ENCODE measurements at places on chromosomes 16 and 17.

DNA sequence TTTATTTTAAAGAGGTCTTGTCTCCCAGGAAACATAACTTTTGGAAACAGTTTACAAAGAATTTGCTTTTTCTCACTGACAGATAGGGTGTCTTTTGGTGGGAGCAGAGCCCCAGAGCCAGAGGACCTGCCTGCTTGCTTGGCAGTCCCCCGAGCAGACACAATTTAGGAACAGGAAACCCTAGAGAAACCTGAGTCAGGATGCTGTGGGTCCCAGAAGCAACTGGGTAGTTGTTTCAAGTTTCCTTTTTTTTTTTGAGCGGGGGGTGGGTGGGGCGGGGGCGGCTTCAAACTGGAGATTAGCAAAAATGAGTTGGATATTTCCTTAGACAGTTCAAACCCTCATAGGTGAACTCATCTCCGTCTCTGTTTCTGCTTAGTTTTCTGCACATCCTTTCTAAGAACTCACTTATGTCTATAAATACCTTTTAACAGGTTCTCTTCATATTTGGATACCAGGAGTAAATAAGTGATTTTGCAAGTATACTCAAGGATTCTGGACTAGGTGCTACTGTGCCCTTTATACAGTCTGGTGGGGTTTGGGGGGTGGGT, 135.1 kb downstream of the PRKCA start:
- no peak for DNase-seq

DNA sequence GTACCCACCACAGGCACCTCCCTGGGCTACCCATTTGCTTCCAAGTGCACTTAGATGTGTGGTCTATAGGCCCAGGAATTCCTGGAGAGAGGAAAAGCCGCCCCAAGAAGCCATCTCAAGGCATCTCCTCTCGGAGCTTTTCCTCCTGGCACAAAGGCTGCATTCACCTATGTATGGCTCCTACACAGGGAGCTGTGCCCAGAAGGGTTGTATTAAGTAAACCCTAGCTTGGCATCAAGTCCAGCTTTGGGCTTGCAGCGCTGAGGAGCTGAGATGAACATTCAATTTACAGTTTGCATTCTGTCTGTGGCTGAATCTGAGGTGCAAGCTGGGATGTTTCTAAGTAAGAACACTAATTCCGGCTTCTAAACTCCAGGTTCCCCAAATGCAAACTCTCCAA, 81.3 kb downstream of the CDYL2 start:
- no peak for DNase-seq

DNA sequence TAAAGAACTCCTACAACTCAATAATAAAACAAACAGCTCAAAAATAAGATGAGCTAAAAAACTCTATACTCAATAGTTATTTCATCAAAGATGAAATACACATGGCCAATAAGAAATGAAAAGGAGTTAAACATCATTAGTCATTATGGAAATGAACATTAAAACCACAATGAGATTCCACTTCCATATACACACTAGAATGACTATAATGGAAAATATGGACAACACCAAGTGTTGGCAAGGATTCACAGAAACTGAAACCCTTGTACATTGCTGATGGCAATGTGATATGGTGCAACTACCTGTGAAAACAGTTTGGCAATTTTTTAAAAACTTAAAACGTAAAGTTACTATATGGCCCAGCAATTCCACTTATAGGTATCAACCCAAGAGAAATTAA, 91.4 kb downstream of the GRIN2A start:
- no peak for DNase-seq

DNA sequence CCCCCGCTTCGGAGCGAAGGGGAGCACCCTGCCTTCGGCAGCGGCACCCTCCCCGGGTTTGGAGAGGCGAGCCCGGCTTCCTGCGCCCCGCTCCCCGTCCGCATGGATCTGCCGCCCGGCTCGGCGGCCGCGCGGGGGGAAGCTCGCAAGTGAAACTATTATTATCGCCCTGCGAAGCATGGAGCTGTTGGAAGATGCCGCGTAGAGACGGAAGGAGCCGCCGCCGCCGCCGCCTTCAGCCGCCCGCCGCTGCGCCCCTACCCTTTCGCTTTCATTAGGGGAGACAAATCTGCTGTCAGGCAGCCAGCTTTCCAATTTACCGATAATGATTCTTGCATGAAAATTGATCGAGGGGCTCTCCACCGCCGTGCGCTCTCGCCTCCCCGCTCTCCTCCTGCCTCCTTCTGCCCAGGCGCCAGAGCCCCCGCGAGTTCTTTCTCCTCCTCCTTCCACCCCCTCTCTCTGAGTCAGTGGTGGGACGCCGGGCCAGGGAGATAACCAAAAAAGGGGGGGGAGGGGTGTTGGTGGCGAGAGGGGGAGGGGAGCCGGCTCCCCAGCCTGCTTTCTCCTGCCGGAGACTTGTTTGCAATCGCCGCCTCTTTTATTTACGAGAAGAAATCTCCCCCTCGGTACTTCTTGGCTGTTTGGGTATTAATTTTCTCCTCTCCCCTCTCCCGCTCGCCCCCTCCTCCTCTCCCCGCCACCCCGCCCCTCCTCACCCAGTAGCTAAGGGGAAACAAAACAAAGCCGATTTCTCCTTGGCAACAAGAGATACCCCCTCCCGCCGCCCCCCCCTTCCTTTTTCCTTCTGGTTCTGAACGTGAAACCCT, 58.0 kb upstream of the GSE1 start:
- DNase-seq, result peak; percentile 71

DNA sequence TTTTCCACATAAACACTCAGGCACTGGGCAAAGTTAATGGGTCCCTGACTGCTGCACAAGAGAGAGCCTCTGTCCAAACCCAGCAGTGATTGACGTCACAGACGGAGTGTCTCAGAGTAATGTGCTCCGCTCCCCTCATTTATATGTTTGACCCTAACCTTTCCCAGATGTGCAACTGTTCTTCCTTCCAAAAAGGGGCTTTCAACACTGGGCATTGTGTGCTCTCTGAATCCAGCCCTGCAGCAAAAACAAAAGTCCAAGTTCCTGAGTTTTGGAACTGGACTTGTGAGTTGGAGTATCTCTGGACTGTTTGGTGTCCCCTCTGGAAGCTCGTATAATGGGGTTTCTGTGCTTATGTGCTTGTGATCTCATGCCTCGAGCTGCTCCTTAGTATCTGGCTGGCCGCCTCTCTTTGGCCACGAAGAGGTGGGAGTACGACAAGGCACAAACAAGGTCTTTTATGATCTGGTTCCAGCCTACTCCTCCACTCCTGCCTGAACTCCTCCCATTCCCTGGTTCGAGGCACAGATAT, 76.4 kb upstream of the SMIM36 start:
- DNase-seq, result no peak

- peak; percentile 39 for DNase-seq
Observed at GRCh38 chr16:3950343-3951193, 70.1 kb upstream of the CREBBP start.

GRCh38 chr16:6018848-6019489, 921.4 kb upstream of the EEF2KMT start:
- DNase-seq, result no peak

- no peak for DNase-seq
Observed at GRCh38 chr16:53058441-53058840, 3.6 kb downstream of the CHD9 start.

GRCh38 chr17:27996202-27997043, 46.1 kb upstream of the NLK start:
- DNase-seq, result no peak

DNA sequence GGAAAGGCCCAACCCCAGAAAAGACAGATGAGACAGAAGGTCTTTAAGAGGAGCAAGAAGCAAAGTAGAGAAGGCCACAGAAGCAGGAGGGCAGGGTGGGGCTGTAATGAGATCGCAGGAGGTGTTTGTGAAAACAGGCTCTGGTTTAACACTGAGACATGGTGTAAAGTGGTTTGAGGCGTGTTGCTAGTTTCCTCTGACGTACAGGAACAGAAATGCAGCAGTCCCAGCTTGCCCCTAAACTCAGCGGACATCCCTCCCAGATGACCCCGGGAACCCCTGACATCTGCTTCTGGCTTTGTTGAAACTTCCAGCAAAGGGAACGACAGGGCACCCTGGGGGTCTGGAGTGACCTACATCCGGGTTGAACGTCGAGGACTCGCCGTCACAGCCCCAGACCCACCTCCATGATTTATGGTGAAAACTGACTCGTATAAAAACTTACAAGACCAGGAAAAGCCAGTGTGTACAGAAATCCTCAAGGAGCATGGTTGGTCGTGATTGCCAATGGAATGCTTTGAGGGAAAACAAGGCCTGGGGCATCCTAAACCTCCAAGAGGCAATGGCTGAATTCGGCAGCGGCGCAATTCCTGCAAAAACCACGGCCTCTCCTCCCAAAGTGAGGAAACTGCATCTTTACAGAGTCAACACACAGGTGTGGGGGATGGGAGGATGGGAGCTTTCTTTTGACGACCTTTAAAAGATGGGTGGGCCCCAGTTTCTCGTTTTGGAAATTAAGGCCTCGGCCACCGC, 25.8 kb downstream of the LITAF start:
- no peak for DNase-seq

- DNase-seq, result no peak
Observed at GRCh38 chr16:70349783-70350182, 3.1 kb downstream of the DDX19A start.

- DNase-seq, result no peak
Observed at GRCh38 chr16:72355561-72355960, 183.6 kb upstream of the PMFBP1 start.

DNA sequence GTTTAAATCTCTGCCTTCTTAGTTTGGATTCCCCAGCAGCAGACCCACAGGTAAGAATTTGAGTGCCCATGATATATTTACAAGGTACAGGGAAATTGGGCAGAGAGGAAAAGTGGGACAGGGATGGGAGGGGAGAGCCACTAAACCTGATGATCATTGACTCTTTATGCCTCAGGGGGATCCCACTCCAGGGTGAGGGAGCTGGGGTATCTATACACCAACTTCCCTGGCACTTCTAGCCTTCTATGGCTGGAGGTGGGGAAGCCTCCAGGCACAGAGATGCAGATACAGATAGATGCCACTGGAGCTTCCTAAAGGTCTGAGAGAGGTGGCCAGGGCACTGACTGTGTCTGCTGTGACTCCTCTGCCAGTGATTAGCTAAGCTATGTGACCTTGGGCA, 256.4 kb downstream of the KATNIP start:
- DNase-seq, result no peak

GRCh38 chr17:804541-805435, 22.6 kb downstream of the MRM3 start:
- DNase-seq, result no peak

- no peak for DNase-seq
Observed at GRCh38 chr17:43140396-43141332, 15.5 kb upstream of the BRCA1 start.

GRCh38 chr16:1651094-1651973, 26.7 kb upstream of the JPT2 start:
- DNase-seq, result no peak

- DNase-seq, result no peak
Observed at GRCh38 chr17:82675476-82676245, 22.8 kb downstream of the RAB40B start.

DNA sequence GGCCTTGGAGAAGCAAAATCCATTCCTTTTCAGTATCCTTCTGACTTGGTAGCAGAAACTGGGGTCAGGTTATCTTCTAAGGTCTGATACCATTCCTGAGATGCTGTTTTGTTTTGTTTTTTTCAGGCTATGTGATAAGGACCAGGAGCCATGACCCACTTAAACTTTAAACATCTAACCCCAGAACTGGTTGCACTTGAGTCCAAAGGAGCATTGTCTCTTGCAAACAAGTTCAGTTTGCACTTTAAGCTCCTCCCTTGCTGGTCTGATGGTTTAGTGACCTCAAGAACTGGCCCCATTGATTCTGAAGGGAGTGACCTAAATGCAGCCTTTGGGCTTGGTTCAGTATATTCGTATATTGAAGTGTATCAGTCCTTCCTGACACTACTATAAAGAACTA, 75.2 kb downstream of the ERCC4 start:
- no peak for DNase-seq

DNA sequence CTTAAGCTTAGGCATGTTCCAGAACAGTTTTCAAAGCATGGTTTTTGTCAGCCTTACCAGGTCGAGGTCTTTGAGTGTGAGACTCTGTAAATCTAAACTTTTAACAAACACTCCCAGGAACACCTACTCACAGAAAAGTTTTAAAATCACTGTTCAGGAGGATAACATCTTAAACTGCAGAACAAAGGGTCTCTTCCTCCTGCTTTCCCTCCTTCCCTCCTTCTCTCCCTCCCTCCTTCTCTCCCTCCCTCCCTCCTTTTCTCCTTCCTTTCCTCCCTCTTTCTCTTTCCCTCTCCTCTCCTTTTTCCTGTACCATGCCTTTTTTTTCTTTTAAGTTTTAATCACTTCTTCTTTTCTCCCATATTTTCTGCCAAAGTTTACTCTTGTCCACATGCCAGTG, 153.5 kb upstream of the MAF start:
- DNase-seq, result no peak

DNA sequence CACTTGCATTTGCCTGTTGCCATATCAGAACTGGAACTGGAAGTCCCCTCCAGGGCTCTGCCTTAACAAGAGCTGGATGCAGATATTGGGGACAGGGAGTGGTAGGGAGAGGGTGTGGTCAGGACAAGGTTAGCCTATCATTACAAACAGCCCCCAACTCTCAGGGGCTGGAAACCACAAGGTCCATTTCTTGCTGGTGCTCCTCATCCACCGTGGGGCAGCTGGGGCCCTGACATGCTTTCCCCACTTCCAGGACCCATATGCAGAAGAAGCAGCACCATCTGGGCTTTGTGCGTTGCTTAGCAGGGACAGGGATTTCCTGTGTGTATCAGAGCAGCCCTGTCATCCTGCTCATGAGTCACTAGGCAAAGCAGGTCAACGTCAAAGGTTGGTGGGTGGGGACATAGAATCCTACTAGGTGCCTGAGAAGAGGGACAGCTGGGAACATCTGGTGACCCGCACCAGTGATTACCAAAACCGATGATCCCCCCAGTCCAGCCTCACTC, 26.9 kb downstream of the RGS9 start:
- peak; percentile 15 for DNase-seq

DNA sequence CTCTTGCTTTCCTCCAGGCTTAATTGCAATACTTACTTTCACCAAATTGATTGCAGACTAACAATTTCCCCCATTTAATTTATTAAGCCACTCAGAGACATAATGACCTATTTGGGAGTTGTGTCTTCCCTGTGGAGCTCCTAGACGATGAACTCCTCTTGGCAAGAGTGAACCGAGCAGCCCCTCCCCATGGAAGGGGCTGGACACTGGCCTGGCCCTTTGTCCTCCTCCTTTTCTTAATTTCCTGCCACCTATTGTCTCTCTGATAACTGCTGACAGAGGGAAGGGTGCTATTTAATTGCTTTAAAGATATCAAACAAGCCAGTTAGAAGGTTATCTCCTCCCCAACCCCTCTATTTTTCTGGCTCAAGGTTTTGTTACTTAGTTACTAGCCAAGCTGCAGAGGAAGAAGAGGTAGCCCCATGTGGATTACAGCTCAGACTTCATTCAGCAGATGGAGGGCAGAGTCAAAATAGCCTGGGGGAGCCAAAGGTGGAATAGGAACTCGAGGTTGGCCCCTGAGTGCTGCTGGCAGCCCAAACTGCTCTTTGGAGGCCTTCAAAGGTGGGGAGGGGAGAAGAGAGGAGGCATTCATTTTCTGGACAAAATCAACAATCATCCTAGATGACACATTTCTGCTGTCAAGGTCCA, 3.7 kb upstream of the SSTR2 start:
- no peak for DNase-seq
